GM12878 (cell line): ENCODE measurements at places on chromosomes 1 and 21. TPM values are rescaled to one million over a fixed set of nuclear protein-coding genes. Genes with fewer than 3 reads are reported as not detected.

The LCE2C gene
- polyA plus RNA-seq = not detected in 2 replicates

The CD1B gene
- not detected in 2 replicates for polyA plus RNA-seq

The EPHA2 gene
- 0.19 and 0.70 TPM in 2 replicates for polyA plus RNA-seq

The PIGR gene
- polyA plus RNA-seq = 0.95 and 0.96 TPM in 2 replicates

The AUNIP gene
- 11.2 and 12.4 TPM in 2 replicates for polyA plus RNA-seq
